ENCODE measurements at places on chromosomes 7 and 10.

DNA sequence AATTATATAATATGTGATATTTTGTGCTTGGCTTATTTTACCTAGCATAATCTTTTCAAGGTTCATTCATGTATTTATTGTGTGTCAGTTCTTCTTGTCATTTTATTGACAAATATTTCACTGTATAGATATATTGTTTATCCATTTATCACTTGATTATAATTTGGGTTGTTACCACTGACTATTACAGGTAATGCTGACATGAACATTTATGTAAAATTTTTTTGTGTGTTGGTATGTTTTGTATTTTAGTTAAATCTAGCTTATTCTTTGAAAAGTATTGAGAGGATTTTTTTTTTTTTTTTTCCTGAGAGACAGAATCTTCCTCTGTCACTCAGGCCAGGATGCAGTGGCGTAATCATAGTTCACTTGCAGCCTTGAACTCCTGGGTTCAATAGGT lies 107.7 kb downstream of the MAPK8 start:
- DNase-seq, result no peak

DNA sequence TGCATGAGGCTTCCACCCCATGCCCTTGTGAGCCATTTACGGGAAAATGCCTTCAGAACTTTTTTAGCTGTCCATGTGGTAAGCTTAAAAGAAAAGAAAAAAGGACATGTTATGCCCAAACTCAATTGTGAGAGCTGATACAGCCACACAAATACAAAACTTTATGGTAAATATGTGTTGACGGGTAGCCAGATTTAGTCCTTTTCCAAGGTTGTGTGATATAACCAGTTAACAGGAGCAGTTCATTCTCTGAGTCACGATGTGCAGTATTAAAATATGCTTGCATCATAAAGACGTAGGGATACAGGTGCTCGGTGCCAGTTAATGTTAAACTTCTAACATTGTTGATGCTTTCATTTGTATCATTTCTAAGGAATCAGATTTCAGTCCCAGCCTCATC lies 350.4 kb downstream of the DNAJB6 start:
- peak; percentile 15 for DNase-seq

DNA sequence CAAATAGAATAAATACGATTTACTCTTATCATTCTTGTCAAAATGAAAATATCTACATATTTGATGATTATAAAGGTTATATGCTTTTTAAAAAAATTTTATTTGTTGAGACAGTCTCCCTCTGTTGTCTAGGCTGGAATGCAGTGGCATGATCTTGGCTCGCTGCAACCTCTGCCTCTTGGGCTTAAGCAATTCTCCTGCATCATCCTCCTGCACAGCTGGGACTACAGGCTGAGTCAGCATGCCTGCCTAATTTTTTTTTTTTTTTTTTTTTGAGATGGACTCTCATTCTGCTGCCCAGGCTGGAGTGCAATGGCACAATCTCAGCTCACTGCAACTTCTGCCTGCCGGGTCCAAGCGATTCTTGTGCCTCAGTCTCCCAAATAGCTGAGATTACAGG lies 48.9 kb downstream of the PUS7 start:
- DNase-seq, result peak; percentile 29

DNA sequence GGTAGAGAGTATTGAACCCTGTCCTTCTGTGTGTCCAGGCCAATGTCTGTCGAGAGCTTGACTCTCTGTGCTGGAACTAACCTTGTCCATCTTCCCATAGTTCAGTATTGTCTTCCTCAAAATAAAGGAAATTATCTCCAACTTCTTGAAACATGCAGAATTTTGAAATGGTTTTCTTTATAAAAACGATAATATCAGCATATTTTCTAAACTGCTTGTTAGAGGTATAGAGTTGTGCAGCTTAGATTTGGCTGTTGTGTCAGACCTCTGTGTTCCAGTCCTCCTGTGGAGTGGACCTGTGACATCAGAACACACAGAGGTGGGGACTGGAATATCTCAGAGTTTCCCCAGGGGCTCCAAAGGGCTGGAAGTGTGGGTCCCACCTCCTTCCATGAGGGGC lies 22.2 kb upstream of the AKR1E2 start:
- no peak for DNase-seq

- DNase-seq, result no peak
Observed at GRCh38 chr7:138208142-138208570, 131.9 kb downstream of the AKR1D1 start.

DNA sequence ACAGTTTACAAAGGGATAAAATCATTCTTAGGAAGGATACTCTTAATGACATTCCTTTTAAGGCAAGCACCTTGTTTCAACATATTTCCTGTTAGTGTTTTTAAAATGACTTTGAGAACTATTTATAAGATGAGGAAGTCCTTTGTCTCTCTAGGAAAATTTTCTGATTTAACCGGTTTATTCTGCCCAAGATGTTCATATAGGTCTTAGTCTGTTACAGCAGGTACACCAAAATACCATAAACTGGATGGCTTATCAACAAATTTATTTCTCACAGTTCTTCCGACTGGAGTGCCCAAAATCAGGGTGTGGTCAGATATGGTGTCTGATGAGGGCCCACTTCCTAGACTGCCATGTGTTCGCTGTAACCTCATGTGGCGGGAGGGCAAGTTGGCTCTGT lies 77.9 kb downstream of the GSAP start:
- no peak for DNase-seq

DNA sequence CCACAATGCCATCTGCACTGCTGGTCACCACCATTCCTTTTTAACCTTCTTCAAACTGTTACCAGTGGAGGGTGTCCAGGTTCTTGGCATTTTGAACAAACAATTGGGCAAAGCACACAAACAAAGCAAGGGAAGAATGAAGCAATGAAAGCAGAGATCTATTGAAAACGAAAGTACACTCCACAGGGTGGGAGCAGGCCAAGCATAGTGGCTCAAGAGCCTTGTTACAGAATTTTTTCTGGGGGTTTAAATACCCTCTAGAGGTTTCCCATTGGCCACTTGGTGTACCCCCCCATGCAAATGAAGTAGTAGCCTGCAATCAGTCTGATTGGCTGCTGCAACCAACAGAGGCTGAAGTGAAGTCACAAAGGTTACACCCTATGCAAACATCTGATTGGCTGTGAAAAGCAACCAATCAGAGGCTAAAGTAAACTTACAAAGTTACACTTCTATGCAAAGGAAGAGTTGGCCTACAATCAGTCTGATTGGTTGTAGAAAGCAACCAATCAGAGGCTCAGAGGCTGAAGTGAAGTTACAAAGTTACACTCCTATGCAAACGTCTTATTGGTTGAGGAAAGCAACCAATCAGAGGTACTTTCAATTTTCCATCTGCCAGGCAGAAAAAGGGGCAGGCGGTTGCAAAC lies 103.2 kb upstream of the WAC start:
- DNase-seq, result no peak

- DNase-seq, result no peak
Observed at GRCh38 chr7:66238773-66239466, 33.8 kb downstream of the TPST1 start.

- peak; percentile 16 for DNase-seq
Observed at GRCh38 chr10:122170802-122171201, 100.3 kb upstream of the BTBD16 start.

DNA sequence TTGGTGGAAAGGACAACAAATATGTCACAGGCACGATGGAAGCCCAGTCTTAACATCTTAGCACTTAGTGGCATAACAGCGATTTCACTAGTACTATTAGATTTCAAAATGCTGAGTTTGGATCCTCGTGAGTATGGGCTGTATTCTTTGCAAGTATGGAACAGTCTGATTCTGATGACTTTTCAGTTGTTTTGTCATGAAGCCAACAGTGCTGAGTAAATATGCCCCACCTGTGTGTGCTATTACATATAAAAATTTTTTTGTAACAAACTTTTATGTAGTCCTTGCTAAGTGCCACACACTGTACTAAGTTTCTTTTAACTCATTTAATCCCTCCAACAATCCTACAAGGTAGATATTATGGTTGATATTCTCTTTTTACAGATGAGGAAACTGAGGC lies 30.8 kb downstream of the MTURN start:
- no peak for DNase-seq

GRCh38 chr7:20395104-20395503 lies 64.4 kb downstream of the ITGB8 start:
- no peak for DNase-seq

GRCh38 chr7:139523199-139523941 lies at the start of gene CLEC2L:
TSS of gene CLEC2L (plus strand) at chr7:139523685. CDS start at chr7:139523928, 243 bp downstream.
- no peak for DNase-seq

DNA sequence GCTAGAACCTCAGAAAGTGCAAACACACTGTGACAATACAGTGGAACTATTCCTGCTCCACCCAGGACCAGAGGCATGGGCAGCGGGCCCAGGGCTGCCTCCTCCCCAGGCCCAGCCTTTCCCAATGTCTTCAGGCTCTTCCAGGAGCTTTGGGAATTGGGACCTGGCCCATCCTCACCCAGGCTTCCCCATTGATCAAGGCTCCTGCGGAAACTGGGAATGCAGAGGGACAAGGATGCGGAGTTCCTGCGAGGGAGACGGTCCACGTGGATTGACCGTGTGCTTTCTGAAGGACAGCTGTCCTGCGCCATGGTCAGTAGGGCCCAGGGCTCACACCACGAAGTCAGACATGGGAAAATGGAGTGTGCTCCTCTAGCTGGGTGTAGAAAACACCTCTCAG lies 56.6 kb downstream of the CSGALNACT2 start:
- DNase-seq, result no peak

DNA sequence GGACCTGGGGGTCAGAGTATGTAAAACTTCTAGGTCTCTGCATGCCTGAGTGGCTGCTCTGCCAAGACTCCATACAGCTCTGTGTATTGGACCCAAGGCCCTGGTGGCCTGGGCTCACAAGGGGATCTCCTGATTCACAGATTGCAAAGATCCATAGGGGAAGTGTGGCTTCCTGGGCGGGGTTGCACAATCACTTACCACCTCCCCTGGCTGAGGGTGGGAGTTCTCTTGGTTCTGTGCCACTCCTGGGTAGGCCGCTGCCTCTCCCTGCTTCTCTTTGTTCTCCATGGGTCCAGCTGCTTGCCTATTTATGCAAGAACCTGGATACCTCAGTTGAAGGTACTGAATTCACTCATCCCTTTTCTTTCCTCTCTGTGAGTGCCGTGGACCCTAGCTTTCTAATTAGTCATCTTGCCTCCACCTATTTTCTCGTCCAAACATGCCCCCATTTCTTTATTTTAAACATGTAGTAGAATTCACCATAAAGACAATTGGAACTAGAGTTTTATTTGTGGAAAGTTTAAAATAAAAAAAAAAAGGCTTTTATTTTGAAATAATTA lies 18.5 kb upstream of the AGR3 start:
- DNase-seq, result no peak

GRCh38 chr10:57925045-57925444 lies 342.6 kb downstream of the IPMK start:
- no peak for DNase-seq

DNA sequence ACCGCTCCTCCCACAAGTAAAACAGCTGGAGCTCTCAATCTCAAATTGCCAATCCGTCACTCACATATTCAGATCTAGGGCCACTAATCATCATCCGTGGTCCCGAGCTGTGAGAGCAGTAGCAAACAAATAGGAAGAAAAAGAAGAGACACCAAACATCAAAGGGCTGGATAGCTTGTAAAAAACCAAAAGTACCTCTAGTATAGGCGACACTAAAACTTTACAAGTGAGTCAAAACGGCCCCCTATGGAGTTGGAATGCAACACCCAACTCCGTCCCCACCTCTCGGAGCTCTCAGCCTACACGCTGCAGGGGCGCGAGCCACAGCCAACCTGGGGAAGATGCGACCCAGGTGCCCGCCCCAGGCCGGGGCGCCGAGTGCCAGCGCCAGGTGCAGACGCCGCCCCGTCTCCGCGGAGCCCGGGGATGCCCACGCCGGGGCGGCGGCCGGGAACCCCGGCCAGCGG lies 581 bp downstream of the FAM3C start:
- DNase-seq, result peak; percentile 75

DNA sequence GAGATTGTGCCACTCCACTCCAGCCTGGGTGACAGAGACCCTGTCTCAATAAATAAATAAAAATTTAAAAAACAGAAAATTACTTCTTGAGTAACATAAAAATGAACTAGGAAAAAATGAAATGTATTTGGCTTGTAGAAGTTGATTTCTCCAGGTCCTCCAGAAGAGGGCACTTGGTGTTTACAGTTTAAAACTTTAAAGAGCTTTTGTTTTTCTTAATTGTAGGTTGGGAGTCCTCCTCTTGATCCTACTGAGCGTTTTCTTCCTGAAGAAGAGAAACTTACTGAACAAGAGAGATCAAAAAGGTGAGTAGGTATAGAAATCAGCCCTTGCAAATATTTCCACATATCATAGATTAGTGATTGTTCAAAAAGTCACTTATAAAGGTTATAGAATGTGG lies 16.2 kb downstream of the KIFBP start:
- DNase-seq, result peak; percentile 51

GRCh38 chr7:124152859-124153692 lies 120.2 kb upstream of the TMEM229A start:
- peak; percentile 70 for DNase-seq

DNA sequence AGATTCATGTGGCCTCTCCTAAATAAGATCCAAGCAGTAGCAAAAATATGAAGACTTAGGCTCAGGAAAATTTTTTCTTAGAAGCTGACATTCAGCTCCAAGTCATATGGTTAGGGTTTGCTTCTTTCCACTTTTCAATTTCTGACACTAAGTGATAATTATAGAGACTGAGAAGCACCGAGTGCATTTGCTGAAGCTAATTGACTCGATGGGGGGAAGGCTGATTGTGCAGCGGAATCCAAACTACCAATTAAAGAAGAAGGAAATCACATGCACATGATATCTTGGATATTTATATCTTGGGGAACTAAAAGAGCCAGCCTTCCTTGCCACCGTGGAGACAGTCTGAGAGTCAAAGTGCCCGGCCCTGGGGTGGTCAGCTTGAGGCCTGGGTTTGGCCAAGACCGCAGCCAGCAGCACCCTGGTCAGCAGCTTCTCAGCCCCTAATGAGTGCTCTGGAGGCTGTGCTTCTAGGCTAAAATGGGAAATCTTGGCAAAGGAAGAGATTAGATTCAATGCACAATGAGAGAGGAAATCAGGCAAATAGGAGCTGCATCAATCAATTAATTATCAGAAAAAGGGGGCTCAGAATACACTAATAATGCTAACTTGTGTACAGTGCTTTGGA lies 589.3 kb downstream of the NRG3 start:
- no peak for DNase-seq

GRCh38 chr10:5467207-5467535 lies 32.2 kb downstream of the CALML5 start:
- no peak for DNase-seq

DNA sequence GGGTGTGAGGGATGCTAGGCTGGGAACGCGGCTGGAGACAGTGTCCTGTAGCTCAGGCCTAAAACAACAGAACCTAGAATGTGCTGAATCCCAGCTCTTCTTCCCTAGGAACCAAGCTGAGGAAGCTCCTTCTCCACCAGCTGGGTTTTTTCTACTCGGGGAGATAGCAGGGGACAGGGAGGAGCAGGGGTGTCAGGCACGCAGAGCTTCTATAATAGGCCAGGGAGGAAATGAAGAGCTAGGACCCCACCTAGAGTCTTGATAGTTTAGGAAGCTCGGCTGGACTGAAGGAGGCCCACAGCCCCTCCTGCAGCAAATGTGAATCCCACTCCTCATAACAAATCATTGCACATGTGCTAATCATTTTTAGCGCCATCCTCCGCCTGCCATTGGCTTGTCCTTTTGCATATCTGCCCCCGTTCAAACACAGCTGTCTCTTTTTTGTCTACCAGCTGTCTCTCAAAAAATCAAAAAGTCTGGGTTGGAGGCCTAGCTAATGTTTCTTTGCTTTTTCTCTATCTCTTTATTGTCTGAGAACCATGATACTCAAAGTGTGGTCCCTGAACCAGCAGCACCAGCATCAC lies 24.1 kb upstream of the FAM180A start:
- no peak for DNase-seq

GRCh38 chr10:7038416-7038815 lies 372.4 kb downstream of the SFMBT2 start:
- no peak for DNase-seq

GRCh38 chr10:121033366-121033765 lies 182.2 kb downstream of the WDR11 start:
- DNase-seq, result no peak

Measured in kidney tubule cell (primary cell).